Natural killer cell (primary cell): ENCODE measurements at places on chromosomes 1 and 21.

- H3K27me3 ChIP-seq: no peaks in the 10 kb centered on the region
- no peak for DNase-seq
- H3K4me3 ChIP-seq: no peak overlapping the region
- H3K4me1 ChIP-seq: no peaks in the 10 kb centered on the region
- H3K27ac ChIP-seq: no peak overlapping the region
Measured at GRCh38 chr1:112268408-112268807, 127.6 kb upstream of the CTTNBP2NL start.

GRCh38 chr1:221157026-221157761 lies 278.0 kb downstream of the HLX start:
- H3K36me3 ChIP-seq: no peaks in the 10 kb centered on the region
- peaks cover 3% of the 10 kb centered on the region for H3K4me1 ChIP-seq
- no peaks in the 10 kb centered on the region for H3K27me3 ChIP-seq

- peaks cover 32% of the 10 kb centered on the region for H3K4me1 ChIP-seq
- no peak for DNase-seq
- no peaks in the 10 kb centered on the region for H3K36me3 ChIP-seq
- no peak overlapping the region for H3K4me3 ChIP-seq
Measured at GRCh38 chr21:37412603-37413360, 46.2 kb downstream of the DYRK1A start.

- no peaks in the 10 kb centered on the region for H3K4me1 ChIP-seq
- no peak for DNase-seq
- H3K27me3 ChIP-seq: no peaks in the 10 kb centered on the region
- H3K36me3 ChIP-seq: no peaks in the 10 kb centered on the region
- no peak overlapping the region for H3K27ac ChIP-seq
- H3K4me3 ChIP-seq: no peak overlapping the region
Measured at GRCh38 chr1:162943622-162944021, 82.6 kb upstream of the CCDC190 start.

GRCh38 chr1:41714638-41715389 lies 203.9 kb downstream of the HIVEP3 start:
- no peak overlapping the region for H3K27ac ChIP-seq
- DNase-seq: no peak
- no peak overlapping the region for H3K4me3 ChIP-seq
- peaks cover 9% of the 10 kb centered on the region for H3K4me1 ChIP-seq
- no peaks in the 10 kb centered on the region for H3K36me3 ChIP-seq

GRCh38 chr1:19072285-19072981 lies 116.0 kb upstream of the IFFO2 start:
- H3K4me3 ChIP-seq: no peak overlapping the region
- no peaks in the 10 kb centered on the region for H3K27me3 ChIP-seq
- no peak overlapping the region for H3K27ac ChIP-seq
- peaks cover 23% of the 10 kb centered on the region for H3K4me1 ChIP-seq
- no peak for DNase-seq

GRCh38 chr1:219898375-219898774 lies 30.0 kb downstream of the SLC30A10 start:
- no peak overlapping the region for H3K27ac ChIP-seq
- no peaks in the 10 kb centered on the region for H3K27me3 ChIP-seq

- no peak for DNase-seq
- H3K27me3 ChIP-seq: peaks cover 2% of the 10 kb centered on the region
- H3K4me1 ChIP-seq: no peaks in the 10 kb centered on the region
- H3K36me3 ChIP-seq: no peaks in the 10 kb centered on the region
Measured at GRCh38 chr1:7404046-7404742, 366.9 kb upstream of the VAMP3 start.

GRCh38 chr1:116277840-116278540 lies 95.1 kb upstream of the ATP1A1 start:
- H3K4me1 ChIP-seq: no peaks in the 10 kb centered on the region
- no peak for DNase-seq
- H3K27me3 ChIP-seq: peaks cover 3% of the 10 kb centered on the region
